Epithelial cell of alveolus of lung (primary cell): ENCODE measurements at places on chromosomes 2 and 18. TPM values are rescaled to one million over a fixed set of nuclear protein-coding genes. Genes with fewer than 3 reads are reported as not detected.

The MXD1 gene
- 5.2 and 5.6 TPM in 2 replicates for total RNA-seq

The PID1 gene
- total RNA-seq, result 15.1 and 34.7 TPM in 2 replicates

The RAB17 gene
- total RNA-seq, result not detected in 2 replicates

The SP3 gene
- 51.8 and 93.7 TPM in 2 replicates for total RNA-seq

The FAM136A gene
- 26.1 and 30.9 TPM in 2 replicates for total RNA-seq

The OR6B2 gene
- not detected in 2 replicates for total RNA-seq

The ILKAP gene
- total RNA-seq, result 10.2 and 12.2 TPM in 2 replicates

The BCL11A gene
- total RNA-seq, result 2.5 and 5.4 TPM in 2 replicates

The GAL3ST2 gene
- total RNA-seq, result 0.64 TPM in 1 of 2 replicates, not detected in the other

The TUBB8B gene
- not detected in 2 replicates for total RNA-seq

The SKOR2 gene
- not detected in 2 replicates for total RNA-seq

The RFTN2 gene
- total RNA-seq, result 4.5 and 11.9 TPM in 2 replicates

The MROH2A gene
- not detected in 2 replicates for total RNA-seq

The CFAP221 gene
- not detected in 2 replicates for total RNA-seq

The RASGRP3 gene
- 0.56 and 1.9 TPM in 2 replicates for total RNA-seq

The CYRIA gene
- total RNA-seq, result 1.9 and 3.1 TPM in 2 replicates

The RNF152 gene
- 10.0 and 11.6 TPM in 2 replicates for total RNA-seq

The DSEL gene
- total RNA-seq, result 12.2 and 30.4 TPM in 2 replicates

The CDK15 gene
- total RNA-seq, result 0.24 and 0.91 TPM in 2 replicates

The CEP192 gene
- total RNA-seq, result 13.4 and 17.6 TPM in 2 replicates

The CCBE1 gene
- 34.5 and 38.1 TPM in 2 replicates for total RNA-seq

The ATAD2B gene
- 3.0 and 15.6 TPM in 2 replicates for total RNA-seq

The DYSF gene
- 1.4 and 4.3 TPM in 2 replicates for total RNA-seq

The KIAA2012 gene
- not detected in 2 replicates for total RNA-seq

The BOLL gene
- total RNA-seq, result 0.08 TPM in 1 of 2 replicates, not detected in the other

The NEURL3 gene
- total RNA-seq, result 0.13 TPM in 1 of 2 replicates, not detected in the other

The ADCYAP1 gene
- not detected in 2 replicates for total RNA-seq

The CHRNG gene
- 3.3 TPM in 1 of 2 replicates, not detected in the other for total RNA-seq

The DCDC2C gene
- not detected in 2 replicates for total RNA-seq

The GREB1L gene
- total RNA-seq, result under 0.01 and 0.26 TPM in 2 replicates

The ASPRV1 gene
- 0.26 and 3.4 TPM in 2 replicates for total RNA-seq

The TNS1 gene
- 29.6 and 78.2 TPM in 2 replicates for total RNA-seq

The PAX3 gene
- total RNA-seq, result not detected in 2 replicates

The CCDC148 gene
- under 0.01 TPM in 1 of 2 replicates, not detected in the other for total RNA-seq

The TPO gene
- not detected in 2 replicates for total RNA-seq

The C2orf92 gene
- 0.16 and 0.39 TPM in 2 replicates for total RNA-seq

The TWIST2 gene
- total RNA-seq, result 63.5 and 68.2 TPM in 2 replicates

The SLC40A1 gene
- total RNA-seq, result 2.3 and 21.2 TPM in 2 replicates

The RAB3GAP1 gene
- total RNA-seq, result 24.8 and 33.6 TPM in 2 replicates

The EMILIN2 gene
- total RNA-seq, result 8.1 and 12.4 TPM in 2 replicates

The TWSG1 gene
- 95.9 and 113 TPM in 2 replicates for total RNA-seq

The IL1B gene
- 1.4 and 69.0 TPM in 2 replicates for total RNA-seq

The PROC gene
- 0.08 and 0.13 TPM in 2 replicates for total RNA-seq

The UGT1A10 gene
- not detected in 2 replicates for total RNA-seq
